Activated CD8-positive, alpha-beta memory T cell treated with anti-CD3 and anti-CD28 coated beads for 1 hour (primary cell): ENCODE measurements at places on chromosomes 2 and 18.
A peak's percentile ranks its signal among the peaks of the same experiment; 100 is the strongest.

DNA sequence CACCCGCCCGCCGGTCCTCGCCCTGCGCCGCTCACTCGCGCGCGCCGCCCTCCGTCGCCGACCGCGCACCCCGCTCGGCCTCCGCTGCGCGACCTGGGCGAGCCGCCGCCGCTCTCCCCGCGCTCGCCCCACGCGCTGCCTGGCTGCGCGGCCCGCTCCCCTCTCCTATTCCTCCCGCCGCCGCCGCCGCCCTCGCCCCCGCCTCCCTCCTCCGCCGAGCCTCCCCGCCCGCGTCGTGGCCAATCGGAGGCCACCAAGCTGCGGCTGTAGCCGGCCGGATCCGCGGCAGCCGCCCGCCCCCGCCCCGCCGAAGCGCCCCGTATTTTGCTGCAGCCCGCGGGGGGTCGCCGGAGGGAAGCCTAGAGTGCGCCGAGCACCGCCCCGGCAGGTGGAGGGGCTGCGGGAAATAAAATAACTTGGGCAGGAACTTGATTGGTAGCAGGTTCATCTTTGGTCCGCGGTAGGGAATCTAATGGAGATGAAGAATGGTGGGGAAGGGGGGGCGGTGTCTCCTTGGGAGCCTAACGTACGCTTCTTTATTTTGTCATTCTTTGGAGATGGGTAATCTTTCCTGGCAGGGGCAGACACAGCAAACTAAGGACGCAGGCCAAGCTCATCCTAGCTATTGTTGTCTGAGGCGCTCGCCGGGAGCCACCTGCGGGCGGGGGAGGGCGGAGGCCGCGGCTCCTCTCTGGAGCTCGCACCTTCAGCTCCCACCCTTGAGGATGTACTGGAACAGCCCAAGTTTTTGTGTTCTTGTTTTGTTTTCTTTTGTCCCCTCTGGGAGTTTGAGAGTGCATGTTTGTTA lies 1.1 kb upstream of the CDH2 start:
- DNase-seq, result no peak

DNA sequence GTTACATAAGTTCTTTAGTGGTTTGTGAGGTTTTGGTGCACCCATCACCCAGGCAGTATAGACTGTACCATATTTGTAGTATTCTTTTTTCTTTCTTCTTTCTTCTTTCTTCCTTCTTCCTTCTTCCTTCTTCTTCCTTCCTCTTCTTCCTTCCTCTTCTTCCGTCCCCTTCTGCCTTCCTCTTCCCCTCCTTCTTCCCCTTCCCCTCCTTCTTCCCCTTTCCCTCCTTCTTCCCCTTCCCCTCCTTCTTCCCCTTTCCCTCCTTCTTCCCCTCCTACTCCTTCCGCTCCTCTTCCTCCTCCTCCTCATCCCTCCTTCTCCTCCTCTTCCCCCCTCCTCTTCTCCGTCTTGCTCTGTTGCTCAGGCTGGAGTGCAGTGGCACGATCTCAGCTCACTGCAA lies 41.6 kb downstream of the CAB39 start:
- no peak for DNase-seq

DNA sequence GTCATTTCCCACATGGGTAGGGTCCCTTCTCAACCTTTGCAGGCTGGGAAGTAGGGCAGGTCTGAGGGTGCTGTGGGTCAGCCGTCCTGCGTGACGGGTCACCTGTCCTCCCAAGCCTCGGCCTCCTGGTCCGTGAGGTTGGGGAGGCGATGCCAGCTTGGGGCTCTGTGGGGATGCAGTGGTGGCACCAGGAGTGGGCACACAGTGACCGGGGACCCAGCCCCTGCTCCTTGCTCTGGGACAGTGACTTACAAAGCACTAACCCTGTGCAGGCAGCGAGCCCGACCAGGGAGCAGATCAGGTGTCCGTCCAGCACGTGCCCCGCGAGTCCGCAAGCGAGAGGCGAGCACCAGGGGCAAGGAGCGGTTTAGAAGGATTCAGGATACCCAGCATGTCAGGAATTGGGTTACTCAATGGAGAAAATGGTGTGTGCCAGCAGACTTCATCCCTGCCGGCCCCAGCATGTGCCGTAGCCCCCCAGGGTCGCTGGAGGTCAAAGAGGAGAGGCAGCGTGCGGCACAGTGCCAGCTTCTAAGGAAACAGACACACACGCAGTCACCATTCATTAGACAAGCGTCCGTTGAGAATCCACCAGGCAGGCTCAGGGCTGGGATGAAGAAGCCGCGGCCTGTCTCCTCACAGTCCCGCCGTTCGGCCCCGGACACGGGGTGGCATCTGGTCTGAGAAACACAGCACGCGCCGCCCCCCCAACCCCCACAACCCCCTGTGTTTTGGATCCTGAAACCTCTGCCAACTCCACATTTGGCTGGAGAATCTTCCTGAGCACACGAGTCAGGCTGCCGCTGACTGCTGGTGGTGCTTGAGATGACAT lies 11.7 kb downstream of the COLEC11 start:
- no peak for DNase-seq

DNA sequence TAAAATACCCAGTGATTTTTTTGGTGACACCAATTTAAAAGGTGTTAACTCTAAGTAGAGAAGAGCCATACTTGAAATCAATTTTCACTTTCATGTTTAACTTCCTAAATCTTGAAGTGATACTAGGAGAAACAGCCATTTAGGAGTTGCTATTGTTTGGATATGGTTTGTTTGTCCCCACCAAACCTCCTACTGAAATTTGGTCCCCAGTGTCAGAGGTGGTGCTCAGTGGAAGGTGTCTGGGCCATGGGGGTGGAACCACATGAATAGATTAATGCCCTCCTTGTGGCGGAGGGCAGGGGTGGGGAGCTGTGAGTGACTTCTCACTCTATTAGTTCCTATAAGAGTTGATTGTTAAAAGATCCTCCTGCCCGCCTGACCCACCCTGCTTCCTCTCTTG lies 377.9 kb downstream of the DLGAP1 start:
- DNase-seq, result no peak

GRCh38 chr2:172993139-172993538 lies 82.5 kb upstream of the MAP3K20 start:
- no peak for DNase-seq

GRCh38 chr2:3638456-3638810 lies 19.6 kb upstream of the ALLC start:
- no peak for DNase-seq

DNA sequence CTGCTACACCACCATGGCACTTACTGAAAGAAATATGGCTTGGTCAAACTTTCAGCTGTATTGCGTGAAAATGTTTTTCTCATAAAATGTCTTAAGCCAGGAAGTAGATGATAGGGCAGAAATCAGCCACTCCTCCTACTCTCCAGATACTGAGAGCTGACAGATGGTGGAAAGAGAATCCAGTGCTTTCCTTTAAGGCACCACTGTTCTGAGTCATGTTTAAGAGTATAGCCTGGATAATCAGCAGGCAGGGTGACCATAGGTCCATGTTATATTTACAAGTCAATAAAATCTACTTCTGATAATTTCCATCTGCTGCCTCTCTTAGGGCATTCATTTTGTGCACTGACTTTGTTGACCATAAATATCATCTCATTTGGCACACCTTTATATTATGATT lies 21.9 kb downstream of the ARPC2 start:
- no peak for DNase-seq

DNA sequence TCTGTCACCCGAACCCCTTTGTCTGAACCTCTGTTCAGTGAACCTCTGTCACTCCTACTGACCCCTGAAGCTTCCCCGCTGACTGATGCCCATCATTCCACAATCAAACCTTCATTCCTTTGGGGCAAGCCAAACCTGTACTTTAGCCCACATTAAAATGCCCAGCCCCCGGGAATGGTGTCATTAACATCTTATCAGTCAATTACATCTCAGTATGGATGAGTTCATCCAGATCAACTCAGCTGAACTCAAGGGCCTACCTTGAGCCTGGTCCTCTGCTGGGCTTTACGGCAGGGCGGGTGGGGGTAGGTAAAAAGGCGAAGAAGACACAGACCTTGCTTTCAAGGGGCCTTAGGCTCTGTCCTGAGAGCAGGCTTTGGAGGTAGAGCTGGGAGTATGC lies 154.4 kb upstream of the SMAD2 start:
- DNase-seq, result no peak

- DNase-seq, result no peak
Measured at GRCh38 chr2:102141970-102142828, at the start of gene IL1R1. Gene IL1R1 (plus strand): TSS chr2:102142746. CDS start chr2:102157725, 14,979 bp downstream.

DNA sequence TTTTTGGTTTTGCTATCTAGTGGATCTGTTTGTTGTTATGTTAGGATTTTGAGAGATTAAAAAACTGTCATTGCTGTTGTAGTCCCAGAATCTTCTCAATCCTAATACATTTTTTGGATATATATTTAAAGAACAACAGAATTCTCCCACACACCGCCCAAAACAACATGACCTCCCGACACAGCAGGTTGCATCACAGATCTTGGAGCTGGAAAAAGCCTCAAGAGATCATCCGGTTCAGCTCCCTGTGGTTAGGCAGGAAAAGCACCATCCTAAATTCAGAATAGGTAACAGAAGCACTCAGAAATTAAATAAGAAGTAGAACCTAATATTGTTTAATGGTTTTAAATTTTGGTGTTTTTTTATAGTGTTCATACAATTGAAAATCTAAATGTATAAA lies 251.4 kb upstream of the STON1 start:
- DNase-seq, result no peak

DNA sequence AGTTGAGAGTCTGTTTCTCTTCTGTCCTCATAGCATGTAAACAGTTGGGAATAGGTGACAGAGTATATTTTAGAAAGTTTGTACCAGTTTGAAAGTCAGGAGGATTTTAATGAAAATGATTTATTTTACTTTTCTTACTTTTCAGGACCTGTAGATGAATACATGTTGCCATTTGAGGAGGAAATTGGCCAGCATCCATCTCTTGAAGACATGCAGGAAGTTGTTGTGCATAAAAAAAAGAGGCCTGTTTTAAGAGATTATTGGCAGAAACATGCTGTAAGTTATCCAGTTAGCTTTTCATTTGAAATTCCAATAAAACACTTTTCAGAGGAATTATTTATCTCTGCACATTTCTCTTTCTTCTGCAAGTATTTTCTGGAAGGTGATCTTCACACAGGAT lies 81.1 kb downstream of the ACVR2A start:
- DNase-seq, result no peak

GRCh38 chr18:7132356-7133150 lies 15.0 kb upstream of the LAMA1 start:
- DNase-seq, result no peak

- no peak for DNase-seq
Measured at GRCh38 chr2:197137231-197137630, 173.3 kb downstream of the ANKRD44 start.

GRCh38 chr18:74498712-74499627 lies 2.8 kb downstream of the CNDP2 start:
- peak; percentile 59 for DNase-seq

GRCh38 chr2:9693196-9693491 lies 62.3 kb upstream of the YWHAQ start:
- no peak for DNase-seq

GRCh38 chr2:215036314-215036713 lies 102.1 kb downstream of the ABCA12 start:
- no peak for DNase-seq

DNA sequence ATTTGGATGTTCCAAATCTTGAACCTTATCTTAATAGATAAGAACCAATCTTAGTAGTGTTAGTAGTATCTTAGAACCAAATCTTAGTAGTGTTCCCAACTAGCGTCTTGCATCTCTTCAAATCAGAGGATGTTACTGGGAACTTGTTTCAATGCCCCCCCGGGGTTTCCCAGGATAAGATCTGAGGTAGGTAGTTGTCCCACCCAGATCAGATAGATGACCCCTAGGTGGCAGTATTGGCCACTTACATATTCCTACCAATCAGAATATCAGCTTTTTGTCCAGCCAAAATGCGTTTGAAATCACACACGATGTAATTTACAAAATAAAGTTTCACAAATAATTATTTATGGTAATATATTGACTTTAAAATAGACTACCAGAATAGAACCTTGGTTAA lies 314.8 kb downstream of the MBD2 start:
- no peak for DNase-seq

GRCh38 chr2:241142063-241142462 lies 7.2 kb downstream of the PASK start:
- DNase-seq, result no peak

DNA sequence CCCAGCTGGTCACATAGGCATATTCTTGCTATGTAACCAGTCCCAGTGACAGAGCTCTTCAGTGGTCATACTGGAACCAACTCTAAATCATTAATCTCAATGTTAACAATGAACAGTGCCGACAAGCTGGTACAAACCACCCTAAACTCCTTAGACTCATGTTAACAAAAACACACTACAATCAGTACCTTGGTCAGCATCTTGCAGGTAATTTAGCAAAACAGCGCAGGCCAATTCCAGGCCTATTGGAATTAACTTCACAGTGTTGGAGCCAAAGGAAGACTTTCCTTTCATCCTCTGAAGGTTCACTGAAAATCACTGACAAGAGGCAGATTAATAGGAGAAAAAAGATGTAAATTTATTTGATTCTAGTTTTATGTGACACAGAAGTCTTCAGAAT lies 396.4 kb downstream of the PIK3C3 start:
- DNase-seq, result no peak

DNA sequence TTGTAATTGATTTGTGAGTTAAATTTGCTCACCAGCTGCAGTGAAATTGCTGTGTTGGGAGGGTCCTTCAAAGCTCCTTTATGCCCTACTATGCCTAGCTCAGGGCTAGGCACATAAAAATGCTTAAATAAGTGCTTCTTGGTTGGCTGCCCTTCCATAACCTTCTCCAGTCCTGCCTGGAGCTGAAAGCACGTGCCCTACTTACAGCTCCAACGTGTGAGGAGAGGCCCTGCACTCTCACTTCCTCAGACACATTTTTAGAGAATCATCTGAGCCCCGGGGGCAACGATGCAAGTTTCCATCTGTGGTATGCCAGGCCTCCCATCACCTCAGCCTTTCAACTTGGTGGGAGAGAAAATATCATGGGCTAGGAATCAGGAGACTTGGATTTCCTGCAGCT lies 202.7 kb downstream of the BCL11A start:
- DNase-seq, result no peak

DNA sequence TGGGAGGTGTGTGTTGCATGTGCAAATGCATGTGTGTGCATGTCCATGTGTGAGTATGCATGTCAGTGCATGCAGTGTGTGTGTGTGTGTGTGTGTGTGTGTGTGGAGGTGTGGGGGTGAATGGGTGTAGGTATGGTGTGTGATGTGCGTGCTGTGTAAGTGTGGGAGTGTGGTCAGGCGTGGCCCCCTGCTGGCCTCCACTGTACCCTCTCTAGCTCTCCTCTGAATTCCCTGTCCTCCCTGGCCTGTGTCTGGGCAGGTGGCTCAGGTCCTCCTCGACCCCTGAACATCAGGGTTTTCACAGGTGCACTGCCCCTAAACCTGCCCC lies 230.2 kb downstream of the CELF4 start:
- no peak for DNase-seq

- no peak for DNase-seq
Measured at GRCh38 chr2:209956271-209956670, 46.2 kb upstream of the RPE start.

- no peak for DNase-seq
Measured at GRCh38 chr2:5590886-5591285, 101.3 kb upstream of the SOX11 start.

DNA sequence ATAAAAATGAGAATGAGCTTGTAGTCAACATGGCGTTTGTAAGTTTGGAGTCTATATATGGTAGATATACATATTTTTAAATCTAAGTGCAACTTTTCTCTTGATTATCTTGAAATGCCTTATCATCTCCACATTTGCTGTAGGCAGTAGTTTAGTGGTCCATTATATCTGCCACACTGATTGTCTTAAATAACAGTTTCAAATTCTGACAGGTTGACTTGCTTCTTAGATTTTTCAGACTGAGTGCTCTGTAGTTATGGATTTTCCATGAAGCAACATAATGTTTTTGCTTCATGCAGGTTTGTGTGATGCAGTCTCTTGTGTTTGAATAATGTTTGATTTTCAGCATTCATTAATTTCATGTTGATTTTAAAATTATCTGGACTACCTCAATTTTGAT lies 12.3 kb downstream of the PARD3B start:
- no peak for DNase-seq
